ENCODE measurements at places on chromosomes 13 and 19.
A peak's percentile ranks its signal among the peaks of the same experiment; 100 is the strongest.

DNA sequence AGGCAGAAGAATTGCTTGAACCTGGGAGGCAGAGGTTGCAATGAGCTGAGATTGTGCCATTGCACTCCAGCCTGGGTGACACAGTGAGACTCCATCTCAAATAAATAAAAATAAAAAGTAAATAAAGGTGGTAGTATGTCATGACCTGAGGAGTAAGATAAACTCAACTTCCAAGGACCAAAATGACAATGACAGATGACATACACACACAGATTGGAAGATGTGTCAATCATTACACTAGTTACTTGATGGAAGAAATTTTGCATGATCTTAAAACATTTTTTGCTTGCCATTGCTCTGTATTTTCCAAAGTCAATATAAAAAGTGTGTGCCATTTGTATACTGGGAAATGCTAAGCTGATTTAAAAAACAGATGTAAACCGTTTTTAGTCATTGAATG lies 4.1 kb downstream of the SLC46A3 start:
- DNase-seq: no peak

DNA sequence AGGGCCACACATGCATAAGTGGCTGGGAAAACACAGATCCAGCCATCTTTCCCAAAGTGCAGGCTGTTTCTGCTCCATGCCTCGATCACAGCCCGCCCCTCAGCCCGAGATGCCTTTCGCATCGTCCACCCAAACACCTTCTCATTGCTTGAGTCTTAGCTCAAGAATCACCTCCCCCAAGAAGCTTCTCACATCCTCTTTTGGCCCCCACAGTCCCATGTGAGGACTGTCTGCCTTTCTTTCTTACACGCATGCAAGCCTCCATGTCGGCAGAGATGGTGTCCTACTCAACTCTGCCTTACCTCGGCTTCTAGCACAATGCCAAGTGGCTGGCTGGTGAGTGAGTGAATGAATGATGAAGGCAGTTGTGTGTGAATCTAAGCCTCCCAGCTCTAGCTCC lies 18.1 kb upstream of the GSX1 start:
- peak; percentile 79 for DNase-seq

- DNase-seq: no peak
These were observed 15.3 kb downstream of the CKM start for GRCh38 chr19:45307361-45307760.

GRCh38 chr13:99774644-99775043 lies 196.9 kb downstream of the ZIC5 start:
- DNase-seq: no peak

DNA sequence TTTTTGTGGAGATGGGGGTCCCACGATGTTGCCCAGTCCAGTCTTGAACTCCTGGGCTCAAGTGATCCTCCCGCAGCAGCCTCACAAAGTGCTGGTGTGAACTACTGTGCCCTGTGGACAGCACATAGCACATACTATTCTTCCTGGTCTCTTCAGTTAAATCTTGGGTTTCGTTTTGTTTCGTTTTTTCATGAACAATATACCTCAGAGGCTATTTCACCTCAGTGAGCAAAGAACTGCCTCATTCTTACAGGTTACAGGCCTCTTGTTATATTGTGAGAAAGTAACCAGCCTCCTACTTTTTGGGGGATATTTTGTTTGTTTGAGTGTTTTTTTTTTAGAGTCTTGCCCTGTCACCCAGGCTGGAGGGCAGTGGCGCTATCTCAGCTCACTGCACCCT lies 1.3 kb upstream of the C3 start:
- no peak for DNase-seq

DNA sequence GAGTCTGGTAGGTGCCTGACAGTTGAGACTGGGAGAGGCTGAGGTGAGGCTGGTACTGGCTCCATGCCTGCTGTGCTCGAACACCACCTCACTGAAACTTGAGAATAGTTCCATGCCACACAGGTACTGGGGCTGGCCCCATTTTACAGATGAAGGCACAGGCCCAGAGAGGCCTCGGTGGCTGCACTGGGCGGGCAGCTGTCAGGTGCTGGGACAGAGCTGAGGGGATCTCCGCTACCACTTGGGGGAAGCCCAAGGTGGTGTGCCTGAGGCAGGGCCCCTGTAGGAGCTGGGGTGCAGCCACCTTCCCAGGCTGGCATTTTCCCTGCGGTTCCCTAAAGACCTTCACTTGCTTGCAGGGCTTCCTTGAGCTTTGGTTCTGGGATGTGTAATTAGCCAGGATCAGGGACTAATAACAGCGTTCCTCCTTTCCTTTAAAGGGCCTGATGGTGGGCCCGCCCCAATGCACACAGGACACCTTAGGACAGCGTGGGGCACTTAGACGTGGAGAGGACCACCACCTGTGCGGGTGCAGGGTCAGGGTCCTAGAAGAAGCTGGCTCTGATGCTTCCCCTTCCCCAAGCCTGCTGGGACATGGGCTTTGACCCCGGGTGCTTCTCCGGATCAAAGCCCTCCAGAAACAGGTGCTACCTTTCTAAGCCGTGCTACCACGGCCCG lies 23.6 kb downstream of the CAPN12 start:
- no peak for DNase-seq

GRCh38 chr19:12825254-12826131 lies 8.9 kb downstream of the RTBDN start:
- no peak for DNase-seq

DNA sequence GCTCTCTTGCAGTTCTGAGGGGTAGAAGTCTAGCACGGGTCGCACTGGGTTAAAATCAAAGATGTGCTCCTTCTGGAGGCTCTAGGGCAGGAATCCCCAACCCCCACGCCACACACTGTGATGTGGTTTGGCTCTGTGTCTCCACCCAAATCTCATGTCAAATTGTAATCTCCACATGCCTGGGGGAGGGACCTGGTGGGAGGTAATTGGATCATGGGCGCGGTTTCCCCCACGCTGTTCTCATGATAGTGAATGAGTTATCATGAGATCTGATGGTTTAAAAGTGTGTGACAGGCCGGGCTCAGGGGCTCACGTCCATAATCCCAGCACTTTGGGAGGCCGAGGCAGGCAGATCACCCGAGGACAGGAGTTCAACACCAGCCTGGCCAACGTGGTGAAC lies 26.6 kb upstream of the CALM3 start:
- no peak for DNase-seq

DNA sequence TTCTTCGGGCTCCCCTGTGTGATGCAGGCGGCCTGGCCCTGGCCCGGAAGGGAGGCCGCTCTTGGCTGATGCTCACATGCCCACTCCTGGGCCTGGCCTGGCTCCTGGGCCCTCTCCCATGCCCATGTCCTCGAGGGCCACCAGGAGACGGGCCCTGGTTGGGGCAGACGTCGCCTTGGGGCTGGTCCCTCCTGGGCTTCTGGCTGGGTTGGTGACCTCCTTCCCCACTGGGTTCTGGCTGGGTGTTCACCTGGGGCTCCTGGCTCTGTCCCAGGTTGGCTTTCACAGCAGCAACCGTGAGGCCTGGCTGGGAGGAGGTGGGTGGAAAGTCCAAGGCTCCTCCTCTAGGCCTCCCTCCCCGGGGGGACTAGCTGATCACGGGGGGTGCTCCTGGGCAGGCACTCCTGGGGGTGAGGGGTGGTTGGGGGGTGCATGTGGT lies 15.5 kb upstream of the SLC7A10 start:
- no peak for DNase-seq

DNA sequence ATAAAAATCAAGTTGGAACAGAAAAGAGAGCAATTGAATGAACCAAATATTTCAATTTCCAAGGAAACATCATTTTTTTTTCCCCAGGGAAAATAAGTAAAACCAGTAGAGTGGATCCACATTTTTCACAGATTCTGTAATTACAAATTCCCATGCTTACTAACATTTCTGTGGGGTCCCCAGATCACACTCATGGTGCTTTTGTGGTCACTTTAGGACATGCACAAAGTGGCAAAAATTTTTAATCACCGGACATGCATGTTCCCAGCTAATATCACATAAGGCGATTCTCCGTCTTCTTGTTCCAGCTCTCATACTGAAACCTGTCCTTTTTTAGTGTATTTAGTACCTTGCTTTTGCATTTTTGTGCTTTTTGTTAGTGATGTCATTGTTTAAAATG lies 748.2 kb upstream of the SLITRK1 start:
- DNase-seq: no peak

DNA sequence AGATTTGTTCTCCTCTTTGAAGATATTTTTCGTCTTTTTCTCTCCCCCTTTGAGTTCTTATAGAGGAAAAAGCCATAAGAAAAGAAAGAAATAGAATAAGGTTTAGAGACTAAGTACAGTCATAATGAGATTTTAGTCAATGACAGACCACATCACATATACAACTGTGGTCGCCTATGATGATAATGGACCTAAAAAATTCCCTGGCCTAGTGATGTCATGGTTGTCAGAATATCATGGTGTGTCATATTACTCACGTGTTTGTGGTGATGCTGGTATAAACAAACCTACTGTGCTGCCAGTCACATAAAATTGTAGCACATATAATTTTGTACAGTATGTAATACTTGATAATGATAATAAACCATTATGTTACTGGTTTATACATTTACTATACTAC lies 1096.1 kb downstream of the OLFM4 start:
- DNase-seq: no peak

DNA sequence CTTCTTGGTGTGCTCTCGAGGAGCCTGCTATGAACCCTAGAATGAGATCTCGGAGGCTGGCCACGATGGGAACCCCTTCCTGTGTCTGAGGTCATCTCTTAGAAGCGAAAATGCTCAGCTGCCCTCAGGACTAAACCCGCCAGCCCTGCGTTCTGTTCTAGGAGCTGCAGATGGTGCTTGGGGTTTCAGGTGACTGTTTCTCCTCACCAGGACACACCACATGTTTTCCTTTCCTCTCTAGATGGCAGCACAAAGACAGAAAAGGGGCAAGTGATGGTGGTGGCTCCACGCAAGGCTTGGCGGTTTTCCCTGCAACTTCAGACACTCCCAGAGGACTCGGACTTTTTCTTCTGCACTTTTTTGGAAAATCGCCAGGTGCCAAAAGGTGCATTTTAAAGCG lies 60.1 kb downstream of the RNASEH2B start:
- no peak for DNase-seq

GRCh38 chr19:23101241-23101640 lies 15.6 kb upstream of the ZNF730 start:
- no peak for DNase-seq

DNA sequence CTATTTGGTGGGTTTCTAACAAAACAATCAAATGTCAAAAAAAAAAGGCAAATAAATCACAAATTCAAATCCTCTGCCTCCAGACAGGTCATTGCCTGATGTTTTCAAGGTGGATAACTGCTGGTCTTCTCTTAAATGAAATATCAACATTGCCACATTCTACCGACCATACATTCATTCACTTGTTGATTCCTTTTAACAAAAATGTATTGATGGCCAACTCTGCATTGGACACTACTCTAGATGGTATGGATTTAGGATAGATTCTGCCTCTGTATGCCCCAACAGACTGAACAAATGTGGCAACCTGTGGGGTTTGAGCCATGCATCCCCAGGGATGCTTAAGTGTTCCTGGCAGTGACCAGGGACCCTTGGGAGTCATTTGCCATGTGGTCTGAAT lies 87.6 kb upstream of the STK24 start:
- DNase-seq: no peak

- DNase-seq: no peak
These were observed 267.6 kb downstream of the PCDH17 start for GRCh38 chr13:57899096-57899495.

- DNase-seq: no peak
These were observed 15.7 kb downstream of the ZNF66 start for GRCh38 chr19:20791806-20792205.

GRCh38 chr19:39167461-39168257 lies 29.1 kb upstream of the NCCRP1 start:
- DNase-seq: no peak

GRCh38 chr13:62292714-62293480 lies 877.2 kb upstream of the PCDH20 start:
- DNase-seq: peak; percentile 15

GRCh38 chr19:7417671-7418324 lies 69.1 kb downstream of the ARHGEF18 start:
- DNase-seq: no peak

DNA sequence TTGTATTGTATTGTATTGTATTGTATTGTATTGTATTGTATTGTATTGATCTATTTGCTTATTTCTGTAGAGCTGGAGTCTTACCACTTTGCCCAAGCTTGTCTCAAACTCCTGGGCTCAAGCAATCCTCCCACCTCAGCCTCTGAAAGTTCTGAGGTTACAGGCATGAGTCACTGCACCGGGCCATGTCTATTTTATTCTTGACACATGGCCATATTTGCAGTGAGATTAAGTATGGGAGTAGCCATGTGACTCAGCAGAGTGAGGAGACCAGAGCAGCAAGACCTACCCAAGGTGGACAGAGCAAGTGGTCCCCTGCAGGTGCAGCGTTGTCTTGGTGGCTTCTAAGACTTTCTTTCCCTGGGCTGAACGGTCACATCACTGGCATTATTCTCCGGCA lies 49.1 kb upstream of the UBAC2 start:
- no peak for DNase-seq

DNA sequence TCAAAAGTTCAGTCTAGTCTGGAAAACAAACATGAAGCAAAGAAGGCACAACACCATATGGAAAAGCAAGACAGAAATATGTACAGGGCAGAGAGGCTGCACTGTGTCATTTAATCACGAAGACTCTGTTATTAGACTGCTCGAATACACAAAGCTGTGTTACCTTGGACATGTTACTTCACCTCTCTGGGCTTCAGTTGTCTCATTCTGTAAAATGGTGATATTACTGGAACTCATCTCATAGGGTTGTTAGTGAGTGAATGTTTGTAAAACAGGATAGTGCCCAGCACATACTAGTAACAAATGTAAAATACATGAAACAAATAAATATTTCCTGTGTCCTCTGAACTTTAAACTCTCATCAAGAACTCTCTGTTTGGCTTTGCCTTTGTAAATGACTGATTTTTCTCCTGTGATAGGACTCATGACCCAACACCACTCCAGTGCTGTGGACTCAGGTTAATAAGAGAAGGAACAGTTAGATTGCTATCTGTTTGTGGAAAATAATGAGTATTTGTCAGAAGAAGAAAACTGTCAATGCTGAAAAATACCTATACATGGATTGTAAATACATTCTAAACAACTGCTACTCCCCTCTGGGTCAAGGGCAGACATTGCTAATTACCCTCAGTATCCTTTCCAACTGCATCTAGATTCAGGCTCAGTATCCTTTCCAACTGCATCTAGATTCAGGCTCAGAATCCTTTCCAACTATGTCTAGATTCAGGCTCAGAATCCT lies 62.3 kb downstream of the ZIC5 start:
- no peak for DNase-seq

- DNase-seq: no peak
These were observed 771.4 kb downstream of the OLFM4 start for GRCh38 chr13:53800011-53800410.

DNA sequence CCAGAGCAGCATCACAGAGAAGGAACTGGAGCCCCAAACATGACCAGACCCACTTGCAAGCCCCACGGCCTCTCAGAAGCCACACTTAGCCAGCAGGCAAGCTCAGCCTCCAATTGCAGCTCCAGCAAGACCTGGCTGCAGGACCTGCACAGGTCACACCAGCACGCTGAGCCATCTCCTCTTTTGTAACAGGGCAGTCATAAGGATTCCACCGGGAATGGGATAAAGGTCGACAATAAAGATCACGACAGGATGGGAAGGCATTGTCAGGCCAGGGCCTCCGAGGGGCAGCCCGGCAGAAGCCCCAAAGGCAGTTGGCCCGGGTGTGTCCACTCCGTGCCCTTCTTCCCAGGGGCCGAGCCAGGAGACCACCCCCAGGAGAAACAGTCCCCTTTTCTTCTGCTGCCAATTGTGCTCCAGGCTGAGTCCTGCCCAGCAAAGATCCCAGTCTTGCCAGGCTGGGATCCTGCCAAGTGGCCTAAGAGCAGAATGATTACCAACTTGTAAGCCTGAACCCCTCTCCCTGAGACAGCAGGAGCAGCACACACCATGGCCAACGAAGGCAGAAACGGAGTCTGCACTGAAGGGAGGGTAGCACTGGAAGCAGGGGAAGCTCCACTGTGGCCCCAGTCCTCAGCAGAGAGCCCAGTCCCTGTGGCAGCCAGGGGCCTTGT lies 12.5 kb downstream of the PEPD start:
- no peak for DNase-seq
